Hair follicular keratinocyte (primary cell): ENCODE measurements at places on chromosomes 2 and 18. TPM values are rescaled to one million over a fixed set of nuclear protein-coding genes. Genes with fewer than 3 reads are reported as not detected.

GPAT2 gene
- 1.4 and 2.8 TPM in 2 replicates for total RNA-seq

MRPL19 gene
- 48.2 and 88.4 TPM in 2 replicates for total RNA-seq

RAX gene
- total RNA-seq, result not detected in 2 replicates

TAF1B gene
- 13.2 and 14.3 TPM in 2 replicates for total RNA-seq

ALPG gene
- not detected in 2 replicates for total RNA-seq

CCDC148 gene
- 0.19 TPM in 1 of 2 replicates, not detected in the other for total RNA-seq

SLC25A52 gene
- total RNA-seq, result not detected in 2 replicates

MARCO gene
- 0.08 TPM in 1 of 2 replicates, not detected in the other for total RNA-seq

NR4A2 gene
- total RNA-seq, result 0.11 and 0.31 TPM in 2 replicates

VAMP5 gene
- 1.4 and 3.0 TPM in 2 replicates for total RNA-seq
